PC-9 (cell line): ENCODE measurements at places on chromosomes 11 and 22. TPM values are rescaled to one million over a fixed set of nuclear protein-coding genes. Genes with fewer than 3 reads are reported as not detected.

The NLRP10 gene
- total RNA-seq = 0.96 and 1.6 TPM in 2 replicates

The SLC7A4 gene
- total RNA-seq = not detected in 2 replicates

DNA sequence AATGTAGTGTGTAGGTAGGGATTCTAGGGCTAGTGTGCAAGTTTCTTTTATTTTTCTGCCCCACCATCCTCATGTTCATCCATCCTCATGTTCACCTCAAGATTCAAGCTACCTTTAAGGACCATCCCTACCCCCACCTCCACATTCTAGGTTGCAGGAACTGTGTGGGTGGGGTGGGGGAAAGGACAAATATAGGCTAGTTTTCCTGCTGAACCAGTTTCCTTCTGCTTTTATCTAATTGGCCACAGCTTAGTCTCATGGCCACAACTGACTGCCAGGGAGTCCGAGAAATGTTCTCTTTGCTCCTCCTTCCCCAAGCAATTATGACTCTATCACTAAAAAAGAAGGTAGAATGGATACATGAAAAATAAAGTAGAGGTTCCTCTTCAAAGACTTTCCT is 179.0 kb upstream of the LARGE1 start:
- no peaks in the 10 kb centered on the region for H3K36me3 ChIP-seq
- H3K4me1 ChIP-seq = no peaks in the 10 kb centered on the region
- no peak overlapping the region for H3K27ac ChIP-seq
- DNase-seq = no peak
- H3K27me3 ChIP-seq = peaks cover 20% of the 10 kb centered on the region

DNA sequence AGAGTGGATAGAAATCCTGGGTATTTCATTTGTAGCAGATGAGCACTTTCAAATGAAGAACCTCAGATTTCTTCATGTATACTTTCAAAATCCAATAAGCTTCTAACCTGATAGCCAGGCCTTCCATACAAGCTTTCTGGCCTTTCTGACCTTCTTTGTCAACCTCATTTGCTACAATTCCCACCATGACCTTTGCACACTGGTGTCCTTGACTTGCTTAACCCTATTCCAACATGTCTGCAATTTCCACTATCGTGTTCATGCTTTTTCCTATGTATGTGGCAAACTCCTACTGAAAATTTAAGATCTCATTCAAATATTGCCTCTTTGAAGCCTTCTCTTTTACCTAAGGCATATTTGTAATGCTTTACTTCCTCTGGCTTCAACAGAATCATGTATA is 242.1 kb upstream of the CCDC90B start:
- H3K36me3 ChIP-seq = no peaks in the 10 kb centered on the region
- H3K4me1 ChIP-seq = no peaks in the 10 kb centered on the region
- no peak for DNase-seq
- H3K27ac ChIP-seq = no peak overlapping the region
- H3K4me3 ChIP-seq = no peak overlapping the region
- H3K27me3 ChIP-seq = no peaks in the 10 kb centered on the region
